ENCODE measurements at places on chromosomes 6 and 20.

- DNase-seq, result no peak
These were observed 94.8 kb downstream of the MYLK4 start for GRCh38 chr6:2655844-2656433.

DNA sequence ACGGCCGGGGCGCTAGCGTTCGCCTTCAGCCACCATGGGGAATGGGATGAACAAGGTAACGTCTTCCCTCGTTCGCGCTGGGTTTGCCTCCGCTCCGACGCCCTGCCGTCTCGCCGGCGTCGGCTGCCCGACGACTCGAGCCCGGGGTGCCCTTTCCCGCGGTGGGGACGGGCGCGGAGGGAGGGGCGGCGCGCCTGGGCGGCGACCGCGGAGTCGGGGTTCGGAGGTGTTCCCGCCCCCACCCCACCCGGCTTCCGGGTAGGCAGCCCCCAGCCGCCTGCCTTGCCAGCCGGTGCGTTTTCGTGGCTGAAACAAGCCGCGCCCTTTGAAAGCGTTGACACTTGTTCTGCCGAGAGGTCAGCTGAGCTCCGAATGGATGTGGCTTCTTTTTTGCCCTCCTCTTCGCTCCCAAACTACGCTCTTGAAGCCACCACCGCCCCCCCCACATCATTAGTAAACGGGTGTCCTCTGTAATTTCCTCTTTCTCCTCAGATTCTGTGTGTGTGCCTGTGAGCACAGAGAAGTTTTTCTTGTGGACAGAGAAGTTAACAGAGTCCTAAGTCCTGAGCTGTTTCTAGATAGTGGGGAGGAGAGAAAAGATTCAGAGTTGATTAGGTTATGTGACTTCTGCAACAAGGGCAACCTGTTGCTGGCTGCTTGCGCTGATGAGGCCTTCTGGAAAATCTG is 362 bp downstream of the DUSP22 start:
- peak; percentile 92 for DNase-seq

DNA sequence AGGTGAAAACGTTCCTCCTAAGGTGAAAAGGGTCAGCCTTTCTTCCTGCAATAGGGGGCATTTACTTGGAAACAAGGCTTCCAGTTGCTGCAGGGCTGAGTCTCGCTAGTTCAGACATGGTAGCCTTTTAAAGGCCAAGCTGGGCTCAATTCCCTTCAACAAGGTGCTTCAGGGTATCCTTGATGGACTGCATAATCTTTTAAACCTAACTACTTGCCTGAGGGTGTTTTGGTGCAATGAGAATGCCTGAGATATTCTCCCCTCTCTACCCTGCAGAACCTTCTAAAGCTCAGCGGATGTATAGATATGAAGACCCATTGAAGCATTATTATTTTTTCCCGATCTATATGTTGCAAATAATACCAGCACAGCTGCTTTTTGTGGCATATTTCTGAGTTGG is 416.1 kb downstream of the QKI start:
- DNase-seq, result no peak

DNA sequence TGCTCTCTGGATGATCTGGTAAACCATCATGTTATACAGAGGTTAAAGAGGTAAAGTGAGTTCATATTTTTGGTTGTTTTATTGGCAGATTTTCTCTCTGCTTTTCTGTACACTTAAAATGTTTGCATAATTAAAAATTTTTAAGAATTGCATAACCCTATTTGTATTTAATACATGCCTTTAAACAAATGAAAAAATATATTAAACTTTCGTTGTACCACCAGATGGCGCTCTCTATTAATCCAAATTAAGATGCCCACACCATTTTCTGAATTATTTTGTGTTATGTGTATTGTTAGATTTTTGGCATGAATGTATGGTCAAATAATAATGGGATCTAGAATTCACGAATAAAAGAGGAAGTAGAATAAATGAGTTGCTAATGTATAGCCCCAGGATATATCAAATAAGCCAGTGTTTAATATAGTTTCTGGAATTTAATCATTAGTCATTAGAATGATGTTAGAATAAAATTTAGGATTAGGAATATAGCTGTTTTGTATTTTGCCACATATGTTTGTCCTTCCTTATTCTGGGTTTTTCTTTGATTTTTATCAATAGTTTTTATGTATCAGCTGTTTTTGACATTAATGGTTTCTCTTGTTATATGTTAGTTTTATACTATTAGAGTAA is 38.9 kb downstream of the SMAP1 start:
- DNase-seq, result no peak

DNA sequence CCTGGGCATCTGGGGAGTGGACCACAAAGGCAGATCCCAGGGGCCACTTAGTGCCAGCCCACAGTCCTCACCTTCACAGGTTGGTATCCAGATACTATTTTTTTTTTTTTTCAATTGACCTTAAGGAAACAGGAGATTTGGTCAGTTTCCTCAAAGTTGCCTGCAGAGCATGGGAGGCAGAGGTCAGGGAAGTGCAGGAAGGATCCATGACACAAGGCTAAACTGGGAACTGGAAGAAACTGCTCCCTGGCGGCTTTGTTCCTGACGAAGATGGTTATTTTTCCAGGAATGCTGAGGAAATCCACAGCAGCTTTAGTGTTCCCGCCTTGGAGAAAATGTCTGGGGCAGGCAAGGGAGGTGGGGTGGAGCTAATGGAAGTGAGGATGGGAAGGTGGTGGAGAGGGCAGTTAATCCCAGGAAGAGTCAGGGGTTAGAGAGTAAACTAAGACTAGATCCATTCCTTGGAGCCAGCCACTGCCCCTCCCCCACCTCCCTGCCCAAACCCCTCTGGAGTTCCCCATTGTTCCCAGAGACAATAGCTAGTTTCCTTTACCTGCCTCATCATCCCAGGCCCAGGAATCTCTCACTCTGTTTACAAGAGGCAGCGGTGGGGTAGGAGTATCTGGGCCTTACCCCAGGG is 14.3 kb upstream of the MYMX start:
- DNase-seq, result no peak

DNA sequence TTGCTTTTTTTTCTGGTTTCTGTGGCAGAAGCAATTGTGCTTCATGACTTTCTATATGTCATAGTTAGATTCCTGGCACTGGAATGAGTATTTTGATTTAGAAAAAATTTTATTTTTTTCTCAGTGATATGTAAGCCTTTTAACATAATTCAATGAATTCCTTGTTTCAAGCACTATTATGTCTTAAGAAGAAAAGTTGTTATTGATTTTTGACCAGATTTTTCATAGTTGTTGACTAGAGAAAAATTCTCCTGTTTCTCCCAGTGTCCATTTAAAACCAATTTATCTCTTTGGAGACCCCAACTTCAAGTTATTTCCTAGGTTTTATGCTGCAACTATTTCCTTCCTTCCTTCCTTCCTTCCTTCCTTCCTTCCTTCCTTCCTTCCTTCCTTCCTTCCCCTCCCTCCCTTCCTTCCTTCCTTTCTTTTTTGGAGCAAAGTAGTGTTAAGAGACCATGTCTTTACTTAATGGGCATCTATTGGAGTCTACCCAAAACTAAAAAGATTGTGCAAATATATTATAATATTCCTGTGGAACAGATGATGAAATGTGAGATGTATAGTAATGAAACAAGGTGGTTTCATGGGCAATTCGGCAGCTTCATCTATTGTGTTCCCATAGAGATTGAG is 346.9 kb downstream of the RNF144B start:
- DNase-seq, result no peak

DNA sequence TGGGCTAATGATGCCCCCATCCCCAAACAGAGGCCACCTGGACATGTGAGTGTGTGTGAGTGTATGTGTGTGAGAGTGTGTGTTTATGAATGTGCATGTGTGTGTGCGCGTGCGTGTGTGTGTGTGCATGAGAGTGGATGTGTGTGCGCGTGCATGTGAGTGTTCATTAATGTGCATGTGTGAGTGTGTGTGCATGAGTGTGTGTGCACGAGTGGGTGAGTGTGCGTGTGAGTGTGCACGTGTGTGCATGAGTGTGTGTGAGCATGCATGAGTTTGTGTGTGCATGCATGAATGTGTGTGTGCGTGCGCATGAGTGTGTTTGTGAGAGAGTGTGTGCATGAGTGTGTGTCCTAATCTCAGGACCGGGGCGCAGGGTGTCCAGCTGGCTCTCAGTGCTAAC is 1.3 kb downstream of the IYD start:
- no peak for DNase-seq

- DNase-seq, result no peak
These were observed 214.9 kb upstream of the KCNG1 start for GRCh38 chr20:51237791-51238190.

Measured in Right ventricle myocardium inferior (tissue), 1 donor.